ENCODE measurements at places on chromosomes 12 and 14. TPM values are rescaled to one million over a fixed set of nuclear protein-coding genes. Genes with fewer than 3 reads are reported as not detected.
A peak's percentile ranks its signal among the peaks of the same experiment; 100 is the strongest.

The C14orf180 gene
- not detected for total RNA-seq

- DNase-seq: no peak
Measured at GRCh38 chr14:95255487-95255886, 64.2 kb downstream of the CLMN start.

DNA sequence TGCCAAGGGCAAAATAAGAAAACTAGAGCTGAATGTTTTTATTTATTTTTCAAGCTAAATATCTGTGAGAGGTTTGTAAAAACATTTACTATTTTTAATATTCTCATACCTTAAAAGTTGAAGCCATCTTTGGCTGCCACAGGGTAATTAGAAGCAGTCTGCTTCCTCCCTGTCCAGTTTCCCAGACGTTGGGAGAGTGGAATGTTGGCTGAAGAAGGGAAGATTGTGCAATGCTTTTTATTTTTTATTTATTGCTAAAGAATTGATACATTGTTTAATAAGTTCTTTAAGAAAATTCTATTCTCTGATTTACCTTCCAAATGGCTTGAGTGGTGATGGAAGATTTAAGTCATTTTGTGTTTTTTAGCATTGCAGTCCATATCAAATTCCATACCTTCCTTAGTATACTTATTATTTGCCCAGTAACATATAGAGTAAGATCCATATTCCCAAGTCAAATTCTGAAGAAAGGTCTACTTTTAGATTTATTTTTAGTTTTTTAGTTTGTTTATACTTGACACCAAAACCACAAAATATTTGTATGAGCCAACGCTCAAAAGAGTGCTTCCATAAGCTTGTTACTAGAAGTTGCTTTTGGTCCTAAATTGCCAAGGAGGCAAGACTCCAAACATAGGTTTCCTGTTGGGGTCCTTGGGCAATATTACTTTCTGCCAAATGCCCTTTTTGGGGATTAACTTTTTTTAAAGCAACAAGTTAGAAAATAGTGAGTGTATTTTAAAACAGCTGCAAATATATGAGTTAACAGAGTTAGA, 124.0 kb upstream of the CPM start:
- no peak for DNase-seq

- DNase-seq: no peak
Measured at GRCh38 chr12:26295001-26295400, 99.6 kb downstream of the SSPN start.

DNA sequence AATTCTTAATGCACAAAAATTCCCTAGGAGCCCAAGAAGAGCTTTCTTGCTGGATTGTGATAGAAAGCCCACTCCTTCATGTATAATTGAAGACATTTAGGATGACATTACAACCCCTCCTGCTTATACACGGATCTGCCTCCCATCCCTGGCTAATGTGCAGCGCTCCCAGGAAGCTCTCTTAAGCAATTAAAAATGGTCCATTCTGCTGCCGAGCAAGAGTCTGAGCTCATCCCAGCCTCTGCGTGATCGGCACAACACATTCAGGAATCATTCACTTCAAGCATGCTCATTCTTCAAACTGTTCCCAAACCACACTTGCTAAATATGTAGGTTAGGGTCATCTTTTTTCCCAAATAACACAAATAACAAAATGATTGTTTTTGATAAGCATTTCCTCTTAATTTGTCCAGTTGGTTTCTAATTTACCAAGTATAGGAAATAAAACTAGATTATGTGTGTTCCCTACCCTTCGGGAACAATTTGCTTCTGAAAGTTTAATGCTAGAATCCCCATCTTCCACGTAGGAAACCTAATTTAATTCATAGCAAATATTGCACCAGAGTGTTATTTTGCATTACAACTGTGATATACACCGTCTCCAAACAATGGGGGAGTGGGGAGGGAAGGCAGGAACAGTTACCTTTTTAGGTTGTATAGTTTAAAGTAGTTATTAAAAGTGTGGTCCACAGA, 17.3 kb upstream of the TMEM233 start:
- DNase-seq: no peak

DNA sequence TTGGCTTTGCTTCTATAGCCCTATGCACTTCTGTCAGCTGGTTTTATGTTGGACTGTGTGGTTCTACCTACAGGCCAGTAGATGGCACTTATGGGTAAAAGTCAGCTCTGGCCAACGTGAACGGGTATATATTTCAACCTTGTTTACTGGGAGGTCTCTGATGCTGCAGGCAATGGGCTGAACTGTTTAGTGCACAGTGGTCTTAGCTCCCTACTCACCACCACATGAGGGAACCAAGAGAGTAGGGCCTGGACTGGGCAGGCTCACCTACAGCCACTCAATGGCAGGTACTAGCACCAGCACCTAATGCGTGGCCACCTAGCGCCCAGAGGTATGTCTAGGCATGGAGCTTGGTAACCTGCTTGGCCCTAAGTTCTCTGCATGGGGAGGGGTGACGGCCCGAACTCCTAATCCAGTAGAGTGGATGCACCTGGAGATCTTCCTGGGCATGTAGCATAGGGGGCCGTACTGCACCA, 481.8 kb downstream of the TMEM117 start:
- no peak for DNase-seq

The HVCN1 gene
- total RNA-seq: 19.9 TPM

The PPP1R36 gene
- total RNA-seq: not detected

- peak; percentile 41 for DNase-seq
Measured at GRCh38 chr12:6963791-6964413, 6.6 kb downstream of the PHB2 start.

DNA sequence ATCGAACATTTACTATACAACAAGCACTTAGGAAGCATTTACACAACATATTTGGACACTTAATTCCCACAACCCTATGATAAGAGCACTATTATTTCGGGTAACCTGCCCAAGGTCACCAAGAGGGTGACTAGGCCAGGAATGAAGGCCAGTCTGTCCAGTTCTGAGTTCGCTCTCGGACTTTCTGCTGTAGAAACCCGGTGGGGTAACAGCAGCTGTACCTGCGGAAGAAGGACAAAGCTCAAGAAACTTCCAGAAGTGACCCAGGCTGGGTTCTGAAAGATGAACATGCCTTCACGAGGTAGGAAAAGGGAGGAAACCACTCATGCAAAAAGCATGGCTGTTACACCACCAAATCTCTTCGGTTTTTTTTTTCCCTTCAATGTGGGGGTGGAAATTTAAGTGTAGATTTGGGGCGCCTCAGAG, 10.8 kb downstream of the PLA2G1B start:
- DNase-seq: no peak

- DNase-seq: no peak
Measured at GRCh38 chr12:6533653-6533922, 729 bp upstream of the GAPDH start.

GRCh38 chr12:63037746-63038712, 103.1 kb upstream of the PPM1H start:
- DNase-seq: no peak

DNA sequence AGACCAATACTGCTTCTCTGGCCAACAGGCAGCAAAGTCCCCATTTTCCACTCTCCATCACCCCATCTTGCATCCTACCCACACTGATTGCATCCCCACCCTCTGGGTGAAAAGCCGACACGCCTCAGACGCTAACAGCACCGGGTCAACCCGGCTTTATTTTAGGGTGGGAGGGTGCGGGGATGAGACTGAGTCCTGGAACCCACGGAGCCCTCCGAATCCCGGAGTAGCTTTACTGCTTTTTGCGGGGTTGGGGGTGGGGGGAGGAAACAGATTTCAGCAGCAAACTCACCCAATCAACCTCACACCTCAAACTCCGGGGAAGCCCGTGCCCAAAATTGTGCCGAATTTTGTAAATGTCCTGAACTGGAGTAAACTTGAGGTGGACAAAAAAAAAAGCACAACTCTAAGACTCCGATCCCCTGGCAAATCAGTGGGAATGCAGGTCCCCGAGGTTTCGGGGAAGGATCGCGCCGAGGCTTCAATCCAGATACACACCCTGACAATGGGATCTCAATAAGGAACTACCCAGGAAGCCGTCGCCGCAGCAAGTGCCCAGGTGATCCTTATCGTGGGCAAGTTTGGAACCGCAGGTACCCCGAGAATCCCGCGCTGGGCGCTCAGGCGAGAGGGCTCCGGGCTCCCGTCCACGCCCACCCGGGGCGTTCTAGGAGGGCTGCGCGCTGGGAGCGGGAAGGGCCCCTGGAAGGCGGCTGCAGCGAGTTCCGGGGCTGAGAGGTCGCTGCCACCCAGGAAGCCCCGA, 1.1 kb downstream of the GCH1 start:
- peak; percentile 60 for DNase-seq

DNA sequence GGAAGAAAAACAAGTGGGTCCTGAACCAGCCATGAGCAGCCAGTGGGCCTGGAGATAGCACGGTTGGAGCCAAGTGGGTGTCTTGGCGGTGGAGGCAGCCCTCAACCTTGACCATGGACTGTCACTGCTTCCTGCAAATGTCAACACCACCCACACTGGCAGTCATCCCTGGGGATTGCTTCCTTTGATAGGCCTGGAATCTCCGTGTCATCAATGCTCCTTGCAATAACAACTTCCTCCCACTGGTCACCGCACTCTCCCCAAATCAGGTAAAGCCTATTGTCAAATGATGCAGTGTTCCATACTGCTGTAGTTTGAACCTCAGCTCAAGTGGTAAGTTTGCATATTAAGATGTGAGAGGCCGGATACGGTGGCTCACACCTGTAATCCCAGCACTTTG, 129.1 kb downstream of the NTF3 start:
- no peak for DNase-seq

The EPYC gene
- total RNA-seq: not detected

The PTPN21 gene
- total RNA-seq: not detected

GRCh38 chr12:43676183-43676813, 82.3 kb downstream of the PUS7L start:
- DNase-seq: no peak

The PUS1 gene
- 69.3 TPM for total RNA-seq

- no peak for DNase-seq
Measured at GRCh38 chr14:99968941-99969340, 96.3 kb upstream of the EVL start.

All from activated CD8-positive, alpha-beta memory T cell treated with anti-CD3 and anti-CD28 coated beads, Interleukin-2, amount 10 ng/mL, durations not matched to agents 7 days and 5 days (primary cell).